Regular cardiac myocyte (primary cell): ENCODE measurements at places on chromosomes 16 and 17. TPM values are rescaled to one million over a fixed set of nuclear protein-coding genes. Genes with fewer than 3 reads are reported as not detected.

TNS4 gene
- total RNA-seq = not detected in 2 replicates

MYO15A gene
- total RNA-seq = under 0.01 and 0.56 TPM in 2 replicates

KRT17 gene
- 1.9 and 7.0 TPM in 2 replicates for total RNA-seq

TBC1D3 gene
- total RNA-seq = not detected in 2 replicates

GNAO1 gene
- under 0.01 and 0.19 TPM in 2 replicates for total RNA-seq

NDRG4 gene
- 7.0 and 7.3 TPM in 2 replicates for total RNA-seq

FKBP10 gene
- 229 and 408 TPM in 2 replicates for total RNA-seq

CRYM gene
- 0.28 TPM in 1 of 2 replicates, not detected in the other for total RNA-seq

SLFN12 gene
- 41.2 and 43.1 TPM in 2 replicates for total RNA-seq

NATD1 gene
- total RNA-seq = 1.7 and 2.8 TPM in 2 replicates

SNX20 gene
- total RNA-seq = not detected in 2 replicates

VAT1L gene
- 0.77 and 3.7 TPM in 2 replicates for total RNA-seq

CTF1 gene
- total RNA-seq = 1.2 and 1.7 TPM in 2 replicates

SLC4A1 gene
- total RNA-seq = not detected in 2 replicates

KRT39 gene
- total RNA-seq = 0.28 TPM in 1 of 2 replicates, not detected in the other

ACSM3 gene
- total RNA-seq = 0.58 and 2.5 TPM in 2 replicates

CD79B gene
- total RNA-seq = 1.1 and 5.4 TPM in 2 replicates

UNC13D gene
- 0.19 and 0.85 TPM in 2 replicates for total RNA-seq

KRTAP4-4 gene
- not detected in 2 replicates for total RNA-seq

OR4D1 gene
- not detected in 2 replicates for total RNA-seq

KRTAP4-6 gene
- not detected in 2 replicates for total RNA-seq

MRC2 gene
- 146 and 230 TPM in 2 replicates for total RNA-seq

TBX21 gene
- total RNA-seq = not detected in 2 replicates

HSF4 gene
- 0.58 and 12.1 TPM in 2 replicates for total RNA-seq

PNMT gene
- total RNA-seq = not detected in 2 replicates

SOX9 gene
- 2.8 and 3.8 TPM in 2 replicates for total RNA-seq

TBX2 gene
- 23.4 and 64.0 TPM in 2 replicates for total RNA-seq

DNAH9 gene
- not detected in 2 replicates for total RNA-seq

SYNGR3 gene
- 2.3 and 2.8 TPM in 2 replicates for total RNA-seq

KRT36 gene
- total RNA-seq = not detected in 2 replicates

EXOSC6 gene
- total RNA-seq = 27.3 and 46.0 TPM in 2 replicates

CD300LD gene
- not detected in 2 replicates for total RNA-seq

SOCS7 gene
- total RNA-seq = 12.4 and 12.7 TPM in 2 replicates

SCGB1C2 gene
- total RNA-seq = not detected in 2 replicates

WNK4 gene
- 3.5 and 4.5 TPM in 2 replicates for total RNA-seq

AOC3 gene
- under 0.01 and 2.0 TPM in 2 replicates for total RNA-seq

HS3ST3A1 gene
- 4.8 and 12.7 TPM in 2 replicates for total RNA-seq

EXOC3L1 gene
- under 0.01 and 0.56 TPM in 2 replicates for total RNA-seq

FASN gene
- 27.3 and 63.5 TPM in 2 replicates for total RNA-seq

ARHGAP23 gene
- 9.3 and 17.6 TPM in 2 replicates for total RNA-seq

ZG16 gene
- total RNA-seq = not detected in 2 replicates
